NCI-H510A treated with DMSO at 0.1 percent for 48 hours (cell line): ENCODE measurements at places on chromosomes 3 and 15.
A peak's percentile ranks its signal among the peaks of the same experiment; 100 is the strongest.

- DNase-seq = no peak
Observed at GRCh38 chr15:80606511-80607071, 88.5 kb upstream of the ABHD17C start.

- no peak for DNase-seq
Observed at GRCh38 chr3:33430061-33430460, 10.1 kb downstream of the UBP1 start.

- DNase-seq = peak; percentile 75
Observed at GRCh38 chr15:40737048-40737447, 18.0 kb downstream of the RMDN3 start.

DNA sequence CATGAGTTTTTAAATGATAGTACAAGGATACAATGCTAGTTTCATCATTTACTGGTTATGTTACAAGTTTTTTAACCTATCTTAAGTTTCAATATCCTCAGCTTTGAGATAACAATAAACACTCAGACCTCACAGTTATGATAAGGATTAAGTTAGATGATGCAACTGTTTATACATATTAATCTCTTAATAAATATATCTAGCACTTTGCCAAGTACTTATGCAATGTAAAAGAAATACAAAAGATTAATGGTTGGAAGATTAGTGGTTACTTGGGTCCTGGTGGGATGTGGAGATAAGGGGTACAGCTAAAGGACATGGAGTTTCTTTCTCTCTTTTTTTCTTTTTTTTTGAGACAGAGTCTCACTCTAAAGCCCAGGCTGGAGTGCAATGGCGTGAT, 12.0 kb downstream of the SPPL2A start:
- DNase-seq = no peak

GRCh38 chr3:64939747-64940450, 252.1 kb upstream of the ADAMTS9 start:
- DNase-seq = no peak
